Stimulated activated CD8-positive, alpha-beta memory T cell treated with anti-CD3 and anti-CD28 coated beads, Interleukin-4, amount 100 ng/mL, for 1 hour (primary cell): ENCODE measurements at places on chromosomes 12 and 14.

DNA sequence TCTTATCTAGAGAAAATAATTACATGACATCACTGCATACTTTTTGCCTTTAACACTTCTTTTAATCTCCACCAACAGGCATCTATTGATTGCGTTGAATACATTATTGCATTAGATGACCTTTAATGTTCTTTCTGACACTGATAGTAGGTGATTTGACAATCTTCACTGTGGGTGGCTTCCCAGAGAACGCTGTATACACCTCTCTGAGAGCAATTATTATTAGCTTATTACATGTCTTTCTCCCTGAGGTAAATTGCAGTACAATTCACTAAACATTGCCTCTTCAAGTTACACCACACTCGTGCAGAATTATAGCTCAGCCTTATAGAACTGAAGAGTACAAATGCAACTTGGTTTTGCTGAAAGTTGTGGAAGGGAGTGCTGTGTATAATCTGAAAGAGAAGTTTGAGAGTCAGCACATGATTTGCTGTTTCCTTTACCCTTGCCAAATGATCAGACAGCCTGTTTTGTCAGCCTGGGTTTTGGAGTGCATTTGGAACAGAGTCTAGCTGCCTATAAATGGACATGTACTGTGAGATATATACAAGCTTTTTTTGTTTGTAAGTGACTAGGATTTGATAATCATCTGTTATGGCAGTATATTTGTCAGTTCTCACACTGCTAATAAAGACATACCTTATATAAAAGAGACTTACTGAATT, 369.2 kb downstream of the CCER1 start:
- no peak for DNase-seq

DNA sequence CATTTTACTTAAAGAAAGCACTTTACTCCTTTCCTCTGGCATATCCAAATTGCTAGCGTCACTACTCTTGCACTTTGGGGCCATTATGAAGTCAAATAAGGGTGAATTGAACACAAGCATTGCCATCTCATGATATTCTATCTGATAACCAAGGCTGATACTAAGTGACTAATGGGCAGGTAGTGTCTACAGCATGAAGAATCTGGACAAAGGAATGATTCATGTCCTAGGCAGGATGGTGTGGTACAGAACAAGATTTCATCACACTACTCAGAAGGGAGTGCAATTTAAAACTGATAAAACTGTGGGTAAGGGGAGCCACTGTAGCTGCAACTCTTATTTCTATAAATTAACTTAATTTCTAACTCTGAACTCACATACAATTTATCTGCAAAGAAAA, 7.7 kb upstream of the SLC6A15 start:
- no peak for DNase-seq

GRCh38 chr12:107543416-107543815, 142.2 kb upstream of the PWP1 start:
- DNase-seq = no peak

- DNase-seq = no peak
Observed at GRCh38 chr12:14452865-14453264, 87.4 kb downstream of the ATF7IP start.

GRCh38 chr12:50047693-50048250, 9.6 kb upstream of the ASIC1 start:
- no peak for DNase-seq

DNA sequence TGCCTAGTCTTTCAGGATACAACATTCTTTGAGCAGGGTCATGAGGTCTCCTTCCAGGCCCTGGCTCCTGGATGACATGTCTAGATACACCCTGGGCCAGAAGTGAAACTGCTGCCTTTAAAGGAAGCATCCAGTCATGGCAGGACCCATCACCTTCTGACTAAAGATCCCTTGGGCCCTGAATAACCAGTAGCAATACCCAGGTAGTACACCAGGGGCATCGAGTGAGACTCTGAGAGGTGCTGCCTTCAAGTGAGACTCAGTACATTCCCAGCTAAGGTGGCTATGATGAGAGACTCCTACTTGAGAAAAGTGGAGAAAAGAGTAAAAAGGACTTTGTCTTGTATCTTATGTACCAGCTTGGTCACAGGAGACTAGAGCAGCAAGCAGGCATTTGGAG, 23.5 kb downstream of the OR6C68 start:
- no peak for DNase-seq

DNA sequence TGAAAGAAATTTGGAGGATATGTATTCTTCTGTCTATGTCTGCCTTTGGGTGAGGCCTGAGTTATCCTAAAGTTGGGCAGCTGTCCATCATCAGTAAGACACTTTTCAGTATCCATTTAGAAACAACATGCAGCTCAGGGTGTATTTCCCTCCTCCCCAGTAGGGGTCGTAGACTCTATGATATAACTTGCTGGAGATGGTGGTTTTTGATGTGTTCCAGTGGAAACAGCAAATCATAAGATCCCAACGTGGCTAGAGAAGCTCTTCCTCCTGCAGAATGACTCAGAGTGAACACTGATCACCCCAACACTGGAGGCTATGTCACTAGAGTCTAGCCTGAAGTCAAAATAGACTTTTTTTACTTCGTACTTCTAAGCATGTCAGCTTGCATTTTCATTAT, 331.6 kb upstream of the STXBP6 start:
- DNase-seq = no peak

- no peak for DNase-seq
Observed at GRCh38 chr14:55744321-55744720, 164.3 kb downstream of the KTN1 start.

DNA sequence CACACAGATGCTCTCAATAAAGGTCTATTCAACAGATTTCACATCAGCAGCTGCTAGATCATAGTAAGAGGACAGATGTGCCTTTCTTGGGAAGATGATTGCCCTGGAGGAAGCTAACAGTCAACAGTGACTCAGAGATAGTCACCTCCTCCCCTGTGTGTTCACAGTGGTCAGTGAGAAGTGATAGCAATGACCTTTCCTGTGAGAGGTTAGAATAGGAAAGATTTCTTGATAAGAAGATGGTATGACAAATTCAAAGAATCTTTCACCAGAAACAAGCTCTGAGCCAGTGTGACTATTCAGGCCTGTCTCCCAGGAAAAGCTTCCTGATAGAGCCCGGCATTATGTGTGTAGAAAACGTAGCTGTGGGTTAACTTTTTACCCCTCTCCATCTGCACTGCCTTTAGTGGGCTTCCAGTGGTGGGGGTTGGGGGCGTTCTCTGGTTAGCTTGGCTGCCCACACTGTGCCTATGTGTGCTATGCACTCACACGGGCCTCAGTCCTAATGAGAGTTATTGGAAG, 66.4 kb upstream of the ARHGAP5 start:
- no peak for DNase-seq

DNA sequence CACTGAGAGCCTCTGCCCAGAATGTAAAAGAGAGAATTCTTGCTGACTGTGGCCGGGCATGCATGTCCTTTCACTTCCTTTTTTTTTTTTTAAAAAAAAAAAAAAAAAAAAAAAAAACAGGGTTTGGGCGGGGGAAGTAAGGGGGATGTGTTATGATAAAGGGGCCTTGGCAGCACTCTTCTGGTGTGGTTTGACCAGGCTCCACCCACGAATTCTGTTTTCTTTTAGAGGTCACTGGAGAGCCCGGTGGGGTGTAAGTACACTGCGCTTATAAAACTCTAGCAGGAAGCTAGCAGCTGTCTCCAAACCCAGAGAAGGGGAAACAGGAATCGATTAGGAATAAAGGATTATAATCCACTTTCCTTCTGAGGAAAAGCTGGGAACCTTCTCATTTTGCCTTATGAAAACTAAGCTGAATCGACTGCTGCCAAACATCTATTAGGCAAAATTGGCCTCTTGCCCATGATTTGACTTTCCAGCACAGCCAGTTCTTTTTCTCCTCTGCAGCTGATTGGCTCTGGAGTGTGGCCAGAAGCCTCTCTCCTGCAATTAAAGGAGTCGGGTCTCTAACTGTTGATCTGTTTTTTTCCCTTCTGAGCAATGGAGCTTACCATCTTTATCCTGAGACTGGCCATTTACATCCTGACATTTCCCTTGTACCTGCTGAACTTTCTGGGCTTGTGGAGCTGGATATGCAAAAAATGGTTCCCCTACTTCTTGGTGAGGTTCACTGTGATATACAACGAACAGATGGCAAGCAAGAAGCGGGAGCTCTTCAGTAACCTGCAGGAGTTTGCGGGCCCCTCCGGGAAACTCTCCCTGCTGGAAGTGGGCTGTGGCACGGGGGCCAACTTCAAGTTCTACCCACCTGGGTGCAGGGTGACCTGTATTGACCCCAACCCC, 27.7 kb upstream of the HIGD1C start:
- DNase-seq = no peak

DNA sequence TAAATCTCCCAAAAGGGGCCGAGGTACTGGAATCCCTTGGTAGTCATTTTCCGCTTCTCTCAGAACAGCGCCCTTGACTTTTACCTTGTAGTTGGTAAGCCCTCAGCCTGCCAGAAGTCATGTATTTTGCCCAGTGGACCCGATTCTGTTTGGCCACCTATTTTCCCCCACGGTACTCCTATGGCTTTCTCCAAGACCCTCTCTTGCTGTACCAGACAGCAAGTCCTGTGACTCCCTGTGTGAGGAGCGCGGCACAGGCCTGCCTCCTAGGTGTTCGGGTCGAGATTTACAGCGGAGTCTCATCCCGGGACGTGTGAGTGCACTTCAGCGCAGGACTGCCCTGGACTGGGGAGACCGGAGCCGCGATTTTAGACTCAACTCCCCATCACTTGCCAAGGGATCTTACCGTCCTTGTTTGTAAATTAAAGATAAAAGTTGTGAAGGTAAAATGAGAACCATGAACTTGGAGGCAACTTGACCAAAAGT, 1.1 kb upstream of the MBD6 start:
- no peak for DNase-seq

- no peak for DNase-seq
Observed at GRCh38 chr14:40028991-40029390, 596.8 kb upstream of the FBXO33 start.

- no peak for DNase-seq
Observed at GRCh38 chr12:119547001-119547400, 46.6 kb upstream of the TMEM233 start.

DNA sequence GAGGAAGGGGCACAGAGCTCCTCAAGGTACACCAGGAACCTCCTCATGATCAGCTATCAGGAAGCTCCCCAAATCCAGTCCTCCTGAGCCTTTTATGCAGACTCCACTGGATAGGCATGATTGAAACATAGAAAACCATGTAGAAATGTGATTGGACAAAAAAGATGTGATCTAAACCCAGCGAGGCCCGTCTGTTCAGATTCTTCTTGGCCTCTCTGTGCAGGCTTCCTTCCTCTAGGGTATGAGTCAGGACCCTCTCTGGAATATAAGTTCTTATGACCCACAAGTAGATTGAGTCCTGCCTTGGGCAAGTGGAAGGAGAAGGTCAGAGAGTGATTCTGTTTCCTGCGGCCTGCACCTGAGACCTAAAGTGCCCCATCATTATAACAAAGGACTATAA, 166.3 kb downstream of the PHLDA1 start:
- DNase-seq = no peak

DNA sequence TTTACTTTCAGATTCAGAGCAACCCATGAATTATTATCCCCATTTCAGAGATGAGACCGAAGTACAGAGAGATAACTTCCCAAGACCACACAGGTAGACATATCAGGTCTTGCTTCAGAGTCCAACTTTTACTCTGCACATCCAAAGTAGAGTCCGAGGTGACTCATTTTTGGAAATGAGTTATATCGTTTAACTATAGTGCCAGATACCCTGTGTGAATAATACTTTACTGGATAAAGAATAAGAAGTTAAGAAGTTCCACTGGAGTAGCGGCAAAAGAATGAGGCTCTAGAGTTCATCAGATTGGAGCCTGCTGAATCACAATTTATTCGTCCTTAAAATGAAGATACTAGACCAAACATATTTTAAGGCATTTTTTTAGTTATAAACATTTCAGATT, 124.7 kb downstream of the EPS8 start:
- no peak for DNase-seq

- DNase-seq = no peak
Observed at GRCh38 chr12:118288174-118288573, 84.5 kb downstream of the TAOK3 start.

DNA sequence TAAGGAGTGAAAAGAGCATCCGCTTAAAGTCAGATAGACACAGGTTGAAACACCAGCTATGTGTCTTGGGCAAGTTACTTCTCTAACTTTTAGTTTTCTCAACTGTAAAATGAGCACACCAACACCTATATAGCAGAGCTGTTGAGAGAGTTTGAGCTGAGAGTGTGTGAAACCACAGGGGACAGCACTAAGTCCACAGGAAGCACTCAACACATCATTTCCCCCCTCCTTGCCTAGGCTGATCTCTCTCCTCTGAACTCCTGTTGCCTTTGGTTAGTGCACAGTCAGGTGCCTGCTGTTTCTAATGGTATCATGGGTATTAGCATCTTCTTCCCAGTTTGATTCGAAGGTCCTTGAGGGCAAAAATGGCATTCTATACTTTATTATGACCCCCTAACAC, 176.7 kb downstream of the DPF3 start:
- no peak for DNase-seq

GRCh38 chr12:52402377-52402776, 3.8 kb downstream of the KRT82 start:
- no peak for DNase-seq

GRCh38 chr12:78269620-78270019, 438.9 kb downstream of the NAV3 start:
- no peak for DNase-seq

DNA sequence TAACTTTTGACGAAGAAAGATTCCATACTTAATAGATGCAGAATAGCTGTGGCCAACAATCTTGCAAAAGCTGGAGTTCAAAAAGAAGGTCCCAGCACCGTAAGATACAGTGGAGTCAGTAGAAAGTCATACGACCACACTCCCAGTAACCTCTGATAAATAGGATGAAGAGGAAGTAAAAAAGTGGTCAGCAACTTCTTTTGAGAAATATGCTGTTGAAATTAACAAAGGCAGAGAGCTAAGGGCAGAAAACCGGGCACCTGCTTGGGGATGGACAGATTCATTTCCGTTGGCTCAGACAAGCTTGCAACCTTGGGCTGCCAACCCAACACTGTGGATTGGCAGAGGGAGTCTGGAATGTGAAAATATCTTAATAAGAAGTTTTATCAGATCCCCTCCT, 40.0 kb downstream of the BTG1 start:
- DNase-seq = no peak

- DNase-seq = no peak
Observed at GRCh38 chr12:5022465-5023061, 21.1 kb upstream of the KCNA5 start.

- no peak for DNase-seq
Observed at GRCh38 chr12:49097381-49097780, 2.8 kb upstream of the DHH start.

DNA sequence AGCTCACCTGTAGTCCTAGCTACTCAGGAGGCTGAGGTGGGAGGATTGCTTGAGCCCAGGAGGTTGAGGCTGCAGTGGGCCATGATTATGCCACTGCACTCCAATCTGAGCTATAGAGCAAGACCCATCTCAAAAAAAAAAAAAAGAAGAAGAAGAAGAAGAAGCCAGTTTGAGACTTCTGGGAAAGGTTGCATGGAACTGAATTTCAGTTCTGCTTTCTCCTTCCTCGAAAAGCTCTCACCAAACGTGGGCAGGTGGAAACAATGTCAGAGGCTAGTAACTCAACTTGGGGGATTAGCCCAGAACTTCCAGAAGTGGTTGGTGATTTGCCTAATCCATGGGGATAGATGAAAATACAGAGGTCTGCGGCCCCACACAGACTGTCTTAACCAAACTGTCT, 18.7 kb downstream of the FLVCR2 start:
- no peak for DNase-seq

- no peak for DNase-seq
Observed at GRCh38 chr12:101963697-101964096, 86.3 kb downstream of the DRAM1 start.

GRCh38 chr14:58814466-58814865, 176.7 kb downstream of the DACT1 start:
- DNase-seq = no peak
